Choroid plexus epithelial cell (primary cell): ENCODE measurements at places on chromosomes 4 and X.

DNA sequence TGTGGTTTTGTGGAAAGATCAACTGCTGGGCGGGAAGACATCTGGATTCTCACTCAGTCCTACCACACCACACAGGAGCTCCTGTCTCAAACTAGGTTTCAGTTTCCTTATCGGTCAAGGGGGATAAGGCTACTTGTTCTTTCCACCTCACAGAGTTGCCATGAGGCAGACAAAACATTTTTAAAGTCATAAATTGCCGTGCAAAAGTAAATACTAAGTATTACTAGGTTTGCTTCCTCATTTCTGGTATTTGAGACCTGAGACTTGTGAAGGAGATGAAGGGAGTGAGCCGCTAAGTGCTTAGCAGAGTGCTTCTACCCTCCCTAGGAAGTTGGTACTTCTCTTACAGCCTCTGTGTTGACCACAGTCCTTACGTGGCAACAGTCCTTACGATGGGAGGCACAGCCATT, 1.5 kb downstream of the LAP3 start:
- DNase-seq: peak; percentile 32

- DNase-seq: peak; percentile 97
Observed at GRCh38 chr4:111641813-111642579, 503.3 kb upstream of the FAM241A start.

DNA sequence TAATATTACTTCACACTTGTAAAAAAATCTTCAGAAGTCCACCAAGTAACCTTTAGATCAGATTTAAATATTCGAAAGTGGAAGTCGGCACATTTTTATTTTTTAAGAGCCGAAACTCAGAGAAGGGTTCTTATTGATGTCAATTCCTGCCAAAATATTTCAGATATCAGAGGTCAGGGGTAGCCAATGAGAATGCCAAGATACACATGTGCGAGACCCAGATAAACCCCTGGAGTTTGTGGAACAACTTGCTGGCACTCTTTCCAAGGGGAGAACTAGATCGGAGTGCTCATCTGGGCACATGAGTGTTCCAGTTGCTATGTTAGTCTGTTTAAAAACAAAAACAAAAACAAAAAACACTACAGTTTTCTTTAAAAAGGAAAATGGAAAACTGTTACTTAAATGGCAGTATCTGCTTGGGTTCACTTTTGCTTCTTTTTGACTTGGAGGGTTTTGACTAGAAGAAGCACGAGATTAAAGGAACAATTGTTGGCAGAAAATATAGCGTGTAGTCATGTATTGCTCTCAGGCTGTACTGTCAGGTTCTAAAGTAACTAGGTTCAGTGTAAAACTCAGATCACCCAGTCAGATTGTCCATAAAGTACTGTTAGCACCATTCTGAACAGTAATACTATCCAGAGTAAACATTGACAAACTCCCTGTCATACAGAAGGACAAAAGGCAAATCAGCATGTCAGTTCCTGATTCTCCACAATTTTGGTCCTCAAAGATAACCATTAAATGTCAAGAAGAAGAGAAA, 188.0 kb upstream of the PACRGL start:
- DNase-seq: peak; percentile 16

- peak; percentile 90 for DNase-seq
Observed at GRCh38 chr4:16532240-16532970, 306.1 kb upstream of the TAPT1 start.

DNA sequence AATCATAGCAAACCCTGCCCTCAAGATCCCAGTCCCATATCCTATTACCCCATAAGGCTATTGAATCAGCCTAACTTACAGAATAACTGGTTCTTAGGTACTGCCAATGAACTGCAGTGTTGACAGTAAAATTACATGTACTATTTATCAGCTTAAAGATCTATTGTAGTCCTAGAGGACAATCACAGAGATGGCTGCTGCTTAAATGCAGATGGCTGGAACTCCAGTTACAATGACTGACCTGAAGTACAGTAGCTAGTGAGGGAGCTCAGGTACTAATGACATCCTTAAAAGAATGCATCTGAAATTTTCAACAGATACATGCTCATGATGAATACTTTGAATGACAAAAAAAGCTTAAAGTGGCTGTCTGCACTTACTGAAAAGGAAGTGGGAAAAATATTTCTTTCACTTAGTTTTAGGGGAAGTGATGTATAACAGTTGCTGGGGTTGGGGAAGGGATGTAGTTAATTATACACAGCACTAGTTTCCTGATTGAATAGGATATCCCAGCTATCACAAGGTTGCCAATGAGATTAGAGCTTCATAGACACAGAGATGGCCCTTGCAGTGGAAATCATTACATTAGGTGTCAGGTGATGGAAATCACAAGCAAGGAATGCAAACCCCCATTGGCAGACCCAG, 42.0 kb downstream of the USP26 start:
- DNase-seq: no peak

GRCh38 chr4:36304138-36304681, 22.8 kb downstream of the DTHD1 start:
- DNase-seq: no peak

DNA sequence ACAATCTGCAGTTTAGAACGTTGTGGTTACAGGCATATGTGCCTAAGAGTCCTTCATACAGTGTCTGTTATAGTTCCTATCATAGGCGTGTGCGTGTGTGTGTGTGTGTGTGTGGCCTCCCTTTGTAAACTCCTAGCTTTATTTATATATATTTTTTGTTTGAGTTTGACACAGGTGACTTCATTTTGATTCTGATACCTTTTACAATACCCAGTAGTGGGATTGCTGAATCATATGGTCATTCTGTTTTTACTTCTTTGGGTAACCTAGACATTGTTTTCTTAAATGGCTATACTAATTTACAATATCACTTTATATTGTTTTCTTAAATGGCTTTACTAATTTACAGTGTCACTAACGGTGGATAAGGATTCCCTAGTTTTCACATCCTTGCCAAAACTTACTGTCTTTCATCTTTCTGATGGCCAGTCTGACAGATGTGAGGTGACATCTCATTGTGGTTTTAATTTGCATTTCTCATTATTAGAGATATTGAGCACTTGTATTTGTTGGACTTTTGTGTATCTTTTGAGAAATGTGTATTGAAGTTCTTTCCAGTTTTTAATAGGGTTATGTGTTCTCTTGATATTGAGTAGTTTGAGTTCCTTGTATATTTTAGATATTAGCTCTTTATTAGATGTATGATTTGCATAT, 211.1 kb upstream of the NUDT6 start:
- no peak for DNase-seq

DNA sequence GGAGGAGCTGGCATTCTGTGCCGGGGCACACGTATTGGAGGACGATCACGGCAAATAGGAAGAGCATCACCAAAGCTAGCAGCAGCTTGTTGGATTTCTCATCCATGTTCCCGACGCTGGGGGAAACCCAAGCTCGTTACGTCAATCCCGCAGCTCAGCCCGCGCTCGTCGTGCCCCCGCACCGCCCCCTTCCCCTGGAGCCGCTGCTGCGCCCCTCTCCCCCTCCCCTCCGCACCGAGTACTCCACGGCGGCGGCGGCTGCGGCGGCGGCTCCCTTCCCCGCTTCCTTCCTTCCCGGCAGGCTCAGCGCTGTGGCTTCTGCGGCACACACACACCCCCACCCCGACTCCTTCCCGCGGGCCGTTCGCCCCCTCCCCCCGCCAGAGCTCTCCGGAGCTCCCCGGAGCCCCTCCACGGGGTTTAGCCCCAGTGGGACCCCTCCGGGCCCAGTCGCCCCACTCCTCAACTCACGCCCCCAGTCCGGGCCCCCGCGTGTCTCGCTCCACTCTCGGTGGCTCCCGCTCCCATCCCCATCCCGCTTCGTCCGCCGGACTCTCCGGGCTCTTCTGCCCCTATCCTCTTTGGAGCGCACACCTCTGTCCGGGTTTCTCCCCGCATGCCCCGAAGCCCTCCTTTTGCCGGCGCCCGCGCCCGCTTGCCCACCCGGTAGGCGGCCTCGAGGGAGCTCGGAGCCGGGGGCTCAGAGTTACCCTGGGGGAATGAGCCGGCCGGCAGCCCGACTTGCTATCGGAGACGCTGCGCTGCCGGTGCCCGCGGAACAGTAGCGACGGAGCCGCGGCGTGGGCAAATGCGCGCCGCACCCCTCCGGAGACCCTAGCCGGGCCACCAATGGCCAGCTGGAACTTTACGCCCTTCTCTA, 978 bp downstream of the HS6ST2 start:
- DNase-seq: no peak

DNA sequence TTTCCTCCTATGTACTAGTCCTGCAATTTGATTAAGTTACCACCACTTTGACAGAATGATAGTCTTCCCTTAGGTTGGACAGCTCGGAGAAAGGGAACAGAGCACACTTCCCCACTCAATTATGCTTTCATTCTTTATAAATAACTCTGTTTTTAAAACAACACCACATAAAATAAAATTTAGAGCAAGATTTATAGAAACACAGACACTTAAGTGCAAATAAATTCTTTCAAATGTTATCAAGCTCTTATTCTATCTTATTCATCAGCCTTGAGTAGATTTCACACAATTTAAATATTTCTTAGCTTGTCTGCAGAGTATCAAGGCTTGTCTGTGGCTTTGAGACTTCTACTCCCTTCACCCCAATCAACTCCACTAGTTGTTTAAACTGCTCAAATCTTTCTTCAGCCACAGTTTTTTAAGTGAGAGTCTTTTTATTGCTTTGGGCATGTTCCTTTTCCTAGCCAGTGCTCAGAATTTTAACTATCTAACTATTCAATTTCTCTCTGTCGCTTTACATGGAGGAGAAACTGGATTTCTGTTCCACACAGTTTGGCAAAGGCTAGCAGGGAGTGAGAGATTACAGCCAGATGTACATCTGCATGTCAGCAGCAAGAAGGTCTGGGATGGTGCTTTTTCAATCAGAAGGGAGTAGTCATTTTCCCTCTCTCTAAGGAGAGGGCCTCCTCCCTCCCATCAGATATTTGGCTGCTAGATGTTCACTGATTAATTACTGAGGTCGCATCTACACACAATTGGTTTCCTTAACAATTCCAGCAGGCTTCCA, 53.1 kb upstream of the PLAC1 start:
- no peak for DNase-seq

GRCh38 chrX:1391707-1392375, at the start of gene SLC25A6:
SLC25A6 (minus strand) TSS chrX:1392113; CDS start chrX:1392009, 104 bp downstream.
- DNase-seq: peak; percentile 99

DNA sequence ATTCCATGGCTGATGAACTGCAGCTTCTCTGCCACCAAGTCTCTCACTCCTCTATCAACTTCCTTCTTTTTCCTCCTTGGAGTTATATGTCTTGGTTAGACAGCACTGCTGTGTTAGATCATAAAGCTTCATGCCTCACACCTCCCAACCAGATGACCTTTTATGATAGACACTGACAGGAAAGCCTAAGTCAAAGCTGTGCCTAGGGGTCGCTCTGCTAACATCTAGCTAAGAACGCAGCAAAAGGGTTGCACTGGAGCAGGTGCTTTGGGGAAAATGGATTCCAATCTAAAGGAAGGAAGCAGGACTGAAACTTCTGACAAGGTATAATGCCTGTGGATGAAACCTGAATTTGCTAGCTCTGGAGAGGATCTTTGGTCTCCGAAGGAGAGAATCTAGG, 509.7 kb downstream of the SMARCA1 start:
- no peak for DNase-seq

DNA sequence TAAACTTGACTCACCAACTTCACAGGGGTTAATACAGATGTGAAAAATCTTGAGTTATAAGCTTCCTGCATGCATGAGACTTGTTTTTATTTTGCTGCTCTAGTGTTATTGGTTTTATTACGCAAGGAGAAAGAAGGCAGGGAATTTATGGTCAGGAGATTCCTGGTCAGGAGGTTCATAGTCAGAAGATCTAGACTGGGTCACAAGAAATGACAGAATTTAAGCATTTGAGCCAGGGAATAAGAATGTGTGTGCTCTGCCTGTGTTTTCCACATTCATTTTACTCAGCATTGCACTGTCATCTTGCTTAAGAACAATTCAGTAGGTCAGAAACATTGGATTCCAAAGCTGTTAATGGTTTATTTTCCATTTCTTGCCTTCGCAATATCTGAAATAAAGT, 2522.1 kb downstream of the ARAP2 start:
- peak; percentile 95 for DNase-seq

DNA sequence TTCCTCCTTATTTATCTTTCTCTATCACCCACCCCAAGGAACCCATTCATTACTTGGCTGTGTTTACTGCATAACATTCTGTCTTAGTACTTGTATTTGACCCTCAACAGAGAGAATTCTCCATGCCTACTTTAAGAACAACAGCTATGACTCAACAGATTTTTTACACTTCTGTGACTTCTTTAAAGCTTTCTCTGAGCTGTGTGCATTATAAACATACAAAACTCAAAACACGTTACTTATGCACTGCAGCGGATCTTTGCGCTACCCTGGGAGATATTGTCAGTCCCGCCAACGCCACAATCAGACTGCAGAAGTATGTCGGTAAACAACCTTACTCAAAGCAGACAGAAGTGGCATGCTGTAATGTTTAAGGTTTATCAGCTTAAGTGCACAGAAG, 35.1 kb downstream of the PRKX start:
- peak; percentile 29 for DNase-seq

GRCh38 chr4:10153161-10153560, 36.6 kb upstream of the WDR1 start:
- DNase-seq: no peak

GRCh38 chrX:20382518-20383297, 116.0 kb upstream of the RPS6KA3 start:
- no peak for DNase-seq

- DNase-seq: peak; percentile 84
Observed at GRCh38 chrX:16114611-16115010, 8.8 kb upstream of the GRPR start.

GRCh38 chr4:75251547-75251946, 262.7 kb downstream of the RCHY1 start:
- DNase-seq: no peak

GRCh38 chr4:41156574-41156973, 57.8 kb downstream of the APBB2 start:
- peak; percentile 74 for DNase-seq

DNA sequence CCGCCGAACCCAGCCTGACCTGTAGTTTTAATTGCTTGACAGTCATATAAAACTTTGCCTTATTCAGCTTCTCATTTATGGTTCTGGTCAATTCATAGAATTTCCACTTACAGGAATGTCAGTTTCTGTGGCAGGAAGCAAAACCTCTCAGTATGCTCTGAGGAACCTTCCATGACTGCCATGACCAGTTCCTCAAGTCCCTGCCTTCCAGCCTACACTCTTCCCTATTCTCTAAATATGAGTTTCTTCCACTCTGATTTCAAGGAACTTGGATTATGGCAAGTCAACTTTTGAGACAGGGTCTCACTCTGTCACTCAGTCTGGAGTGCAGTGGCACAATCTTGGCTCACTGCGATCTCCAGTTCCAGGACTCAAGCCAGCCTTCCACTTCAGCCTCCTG, 26.0 kb upstream of the NSUN7 start:
- no peak for DNase-seq
